C1 segment of cervical spinal cord (tissue), 14 donors: ENCODE measurements at places on chromosomes 6 and 20.
A peak's percentile ranks its signal among the peaks of the same experiment; 100 is the strongest.

GRCh38 chr6:40986364-40986763 is 52.7 kb downstream of the UNC5CL start:
- no peak for DNase-seq

DNA sequence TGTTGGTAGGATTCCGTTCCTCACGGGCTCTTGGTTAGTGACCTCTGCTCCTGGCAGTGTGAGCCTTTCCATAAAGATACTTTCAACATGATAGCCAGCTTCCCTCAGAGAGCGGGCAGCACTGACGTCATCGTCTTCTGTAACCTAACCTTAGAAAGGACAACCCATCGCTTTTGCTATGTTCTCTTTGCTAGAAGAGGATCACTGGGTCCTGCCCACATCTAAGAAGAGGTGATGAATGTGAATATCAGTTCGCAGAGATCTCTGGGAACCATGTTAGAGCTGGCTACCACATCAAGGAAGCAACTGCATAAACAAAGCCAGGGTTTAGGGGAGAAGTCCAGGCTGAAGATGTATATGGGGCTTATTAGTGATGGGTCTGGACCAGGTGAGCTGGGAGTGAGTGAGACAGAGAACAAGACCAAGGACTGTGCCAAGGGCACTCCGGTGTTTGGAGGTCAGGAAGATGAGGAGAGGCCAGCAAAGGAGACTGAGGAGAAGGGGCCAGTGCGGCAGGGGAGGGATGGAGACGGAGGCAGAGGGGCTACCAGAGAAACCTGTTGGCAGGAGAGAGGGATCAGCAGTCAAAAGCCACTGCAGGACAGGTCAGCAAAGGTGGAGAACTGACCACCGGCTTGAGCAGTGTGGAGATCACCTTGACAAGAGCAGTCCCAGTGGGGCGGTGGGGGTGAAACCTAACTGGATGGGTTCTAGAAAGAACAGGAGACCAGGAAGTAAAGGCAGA is 39.7 kb downstream of the PIM1 start:
- no peak for DNase-seq

DNA sequence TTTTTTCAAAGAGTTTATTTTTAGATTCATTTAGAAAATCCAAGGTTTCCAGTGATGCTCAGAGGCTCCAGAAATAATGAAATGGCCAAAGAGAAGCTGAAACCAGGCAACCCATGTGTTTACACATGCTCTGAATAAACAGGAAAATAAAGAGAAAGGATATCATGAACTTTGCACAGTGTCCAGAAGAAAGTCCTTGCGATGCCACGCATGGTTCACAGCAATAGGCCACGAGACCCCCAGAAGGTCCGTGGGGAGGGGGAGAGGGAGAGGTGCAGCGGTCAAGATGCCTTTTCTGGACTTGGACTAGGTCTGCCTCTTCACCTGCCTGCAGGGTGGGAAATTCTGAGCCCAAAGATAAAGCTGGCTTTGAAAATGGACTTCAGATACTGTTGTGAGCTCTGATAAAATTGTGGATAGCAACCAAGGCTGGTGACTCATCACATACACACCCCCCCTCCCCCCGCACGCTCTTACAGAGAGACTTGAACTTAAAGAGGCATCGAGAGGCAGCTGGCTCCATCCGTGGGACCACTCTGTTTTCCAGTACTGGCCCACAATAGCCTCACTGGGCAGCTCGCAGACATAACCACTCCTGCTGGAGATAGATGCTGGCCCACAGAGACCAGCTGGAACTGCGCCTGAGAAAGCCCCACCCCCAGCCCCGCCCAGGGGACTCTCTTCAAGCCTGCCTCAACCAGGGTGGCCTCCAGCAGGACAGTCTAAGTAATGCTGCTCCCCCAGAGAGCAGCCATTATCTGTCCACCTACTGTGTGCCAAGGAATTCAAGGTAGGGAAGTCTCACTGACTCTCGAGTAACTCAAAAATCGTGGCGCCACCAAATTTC is 21.2 kb upstream of the NFATC2 start:
- no peak for DNase-seq

DNA sequence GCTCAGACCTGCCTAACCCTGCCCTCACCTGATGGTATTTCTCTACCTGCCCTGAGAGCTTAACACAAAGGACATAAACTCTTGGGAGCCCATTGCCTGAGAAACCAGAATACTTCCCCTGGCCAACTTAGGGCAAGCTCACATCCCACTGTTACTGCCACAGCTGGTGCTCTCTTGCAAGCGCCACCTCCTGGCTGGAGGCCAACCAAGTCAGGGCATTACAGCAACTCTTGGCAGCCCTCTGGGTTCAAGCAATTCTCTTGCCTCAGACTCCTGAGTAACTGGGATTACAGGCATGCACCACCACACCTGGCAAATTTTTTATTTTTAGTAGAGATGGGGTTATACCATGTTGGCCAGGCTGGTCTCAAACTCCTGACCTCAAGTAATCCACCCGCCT is 70.1 kb downstream of the HECA start:
- DNase-seq: no peak

GRCh38 chr20:25296094-25297093 is 48.5 kb downstream of the PYGB start:
- DNase-seq: peak; percentile 62

DNA sequence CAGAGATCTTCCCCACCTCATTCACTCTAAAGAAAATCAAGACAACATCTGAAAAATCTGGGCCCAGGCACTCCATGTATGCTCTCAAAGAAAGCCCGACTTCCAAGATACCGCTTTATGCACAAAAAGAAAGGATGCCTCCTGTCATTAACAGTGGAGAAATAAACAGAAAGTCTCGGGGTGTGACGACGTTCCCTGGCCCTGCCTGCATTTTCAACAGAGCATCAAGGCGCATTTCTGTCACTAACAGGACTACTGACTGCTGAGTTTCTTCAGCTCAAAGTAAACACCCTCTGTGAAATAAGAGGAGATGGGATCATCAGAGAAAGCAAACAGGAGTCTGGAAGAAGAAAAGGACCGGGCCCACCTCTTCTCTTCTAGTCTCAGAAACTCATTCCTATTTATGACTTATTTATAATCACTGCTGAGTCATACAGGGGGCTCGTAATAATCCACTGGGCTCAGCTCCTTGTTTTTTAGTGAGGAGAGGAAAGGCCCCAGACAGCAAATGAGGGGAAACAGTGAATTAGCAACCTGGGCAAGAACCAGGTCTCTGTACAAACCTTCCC is 99.7 kb downstream of the ZMYND8 start:
- DNase-seq: no peak

DNA sequence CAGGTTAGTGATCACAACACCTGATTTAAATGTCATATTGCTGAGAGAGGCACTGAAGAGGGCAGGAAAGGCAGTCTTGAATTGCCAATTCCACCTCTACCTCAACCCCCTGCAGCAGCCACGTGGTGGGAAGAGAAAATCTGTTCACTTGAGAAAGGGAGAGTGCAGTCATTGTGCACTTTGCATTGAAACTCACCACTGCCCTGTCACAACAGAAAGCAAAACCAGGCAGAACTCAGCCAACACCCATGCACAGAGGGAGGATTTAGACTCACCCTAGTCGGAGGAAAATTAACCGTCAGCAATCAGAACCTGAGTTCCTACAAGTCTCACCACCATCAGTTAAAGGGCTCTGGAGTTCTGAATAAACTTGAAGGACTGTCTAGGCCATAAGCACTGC is 1040.2 kb downstream of the HACE1 start:
- DNase-seq: no peak

- no peak for DNase-seq
Observed at GRCh38 chr6:79646006-79646405, 14.9 kb downstream of the SH3BGRL2 start.

GRCh38 chr6:56953597-56954402 is 1.1 kb upstream of the BEND6 start:
- no peak for DNase-seq

DNA sequence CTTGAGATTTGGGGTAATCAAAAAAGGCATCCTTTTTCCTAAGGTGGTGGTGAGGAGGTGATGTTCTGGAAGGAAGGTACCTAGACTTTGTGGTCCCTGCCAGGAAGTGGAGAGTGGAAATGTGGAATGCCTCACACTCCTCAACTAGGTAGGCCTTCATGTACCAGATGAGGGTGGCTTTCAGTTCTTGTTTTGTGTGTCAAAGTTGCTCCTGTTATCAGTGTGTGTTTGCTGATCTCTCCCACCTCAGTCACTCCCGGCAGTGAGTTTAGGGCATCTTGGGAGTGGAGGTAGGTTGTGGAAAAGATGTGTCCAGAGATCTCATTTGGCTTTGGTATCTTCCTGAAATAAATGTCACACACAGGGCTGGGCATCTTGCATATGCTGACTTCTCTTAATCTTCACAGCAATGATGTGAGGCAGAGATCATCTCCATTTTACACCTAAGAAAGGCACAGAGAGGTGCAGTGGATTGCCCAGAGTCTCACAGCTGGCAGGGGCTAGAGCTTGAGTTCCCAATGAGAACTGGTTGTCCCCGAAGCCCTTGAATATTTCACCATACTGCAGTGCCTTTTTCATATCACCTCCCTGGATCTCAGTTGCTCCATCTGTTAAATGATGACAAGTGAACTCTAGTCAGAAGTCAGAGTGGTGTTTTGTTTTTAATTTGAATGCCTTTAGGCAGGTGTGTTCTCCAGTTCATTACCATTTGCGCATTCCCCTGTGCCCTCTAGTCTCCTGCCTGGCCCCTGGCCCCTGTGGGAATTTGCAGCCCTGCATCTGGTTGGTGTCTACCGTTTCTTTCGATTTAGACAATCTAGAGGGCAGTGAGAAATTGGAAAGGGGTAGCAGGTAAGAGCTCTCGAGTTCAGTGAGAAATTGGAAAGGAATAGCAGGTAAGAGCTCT is 2.9 kb downstream of the PKIG start:
- no peak for DNase-seq

DNA sequence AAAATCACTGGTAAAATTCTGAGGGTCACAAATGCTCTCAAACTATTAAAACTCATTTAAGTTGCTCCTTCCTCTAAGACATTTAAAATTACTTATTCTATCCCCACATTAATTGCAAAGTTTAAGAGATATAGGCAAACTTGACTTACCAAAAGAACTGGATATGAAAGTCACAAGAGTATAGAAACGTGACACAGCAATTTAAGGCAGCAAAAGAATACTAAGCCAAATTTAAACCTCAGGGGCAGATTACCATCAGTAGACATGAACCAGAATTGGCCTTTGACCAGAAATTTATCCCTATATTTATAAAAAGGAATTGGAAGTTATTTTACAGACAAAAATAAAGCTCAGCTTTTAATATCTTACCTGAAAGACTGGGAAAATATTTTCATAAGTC is 56.0 kb downstream of the MAP3K7 start:
- no peak for DNase-seq

GRCh38 chr20:37627060-37627766 is 66.6 kb upstream of the CTNNBL1 start:
- no peak for DNase-seq

- no peak for DNase-seq
Observed at GRCh38 chr6:29516108-29516507, 28.4 kb upstream of the MAS1L start.

- DNase-seq: no peak
Observed at GRCh38 chr6:27321901-27322300, 9.8 kb upstream of the POM121L2 start.

GRCh38 chr6:140202964-140203515 is 828.6 kb upstream of the CITED2 start:
- DNase-seq: no peak

GRCh38 chr6:142605922-142606485 is 304.2 kb downstream of the ADGRG6 start:
- no peak for DNase-seq

DNA sequence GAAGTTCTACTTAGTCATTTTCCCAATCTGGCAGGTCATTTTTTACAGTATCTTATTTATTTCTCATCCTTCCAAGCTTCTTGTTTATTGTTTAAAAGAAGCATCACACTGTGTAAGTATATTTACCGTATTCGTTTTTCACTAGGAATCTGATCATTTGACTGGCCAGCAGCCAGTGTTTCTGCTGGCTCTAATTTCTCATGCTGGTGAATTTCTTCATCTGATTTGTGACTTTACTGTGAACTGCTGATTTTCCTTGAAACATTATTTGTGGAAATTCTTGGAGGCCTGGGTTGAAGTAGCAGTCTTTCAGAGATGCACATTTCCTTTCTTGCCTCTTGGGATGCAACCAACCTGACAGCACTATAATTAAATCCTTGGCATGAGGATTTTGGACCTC is 65.9 kb downstream of the PREP start:
- DNase-seq: no peak

DNA sequence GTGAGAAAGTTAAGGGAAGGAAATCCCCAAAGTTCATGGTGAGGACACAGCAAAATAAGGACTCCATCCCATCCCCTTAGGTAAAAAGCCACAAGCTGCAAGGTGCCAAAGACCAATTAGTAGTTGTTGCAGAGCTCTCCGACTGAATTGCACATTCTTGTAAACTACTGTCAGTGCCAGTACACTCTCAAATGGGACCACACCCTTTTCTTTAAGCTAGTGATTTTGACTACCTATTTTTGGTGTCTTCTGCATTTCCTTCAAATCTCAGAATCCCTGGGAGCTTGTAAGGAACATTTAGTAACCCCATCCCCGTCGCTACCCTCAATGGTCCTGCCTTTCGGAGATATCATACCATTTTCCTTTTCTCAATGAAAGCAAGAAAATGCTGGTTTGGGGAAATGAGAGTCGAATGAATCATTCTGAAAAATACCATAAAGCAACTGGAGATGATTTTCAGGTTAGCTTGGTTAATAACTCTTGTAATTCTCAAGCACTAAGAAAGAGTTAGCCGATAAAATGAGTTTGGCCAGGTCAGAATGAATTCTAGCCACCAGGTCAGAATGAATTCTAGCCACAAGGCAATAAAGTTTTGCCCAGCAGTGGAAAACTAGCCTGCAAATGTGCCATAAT is 5.2 kb upstream of the HMGN3 start:
- DNase-seq: no peak

DNA sequence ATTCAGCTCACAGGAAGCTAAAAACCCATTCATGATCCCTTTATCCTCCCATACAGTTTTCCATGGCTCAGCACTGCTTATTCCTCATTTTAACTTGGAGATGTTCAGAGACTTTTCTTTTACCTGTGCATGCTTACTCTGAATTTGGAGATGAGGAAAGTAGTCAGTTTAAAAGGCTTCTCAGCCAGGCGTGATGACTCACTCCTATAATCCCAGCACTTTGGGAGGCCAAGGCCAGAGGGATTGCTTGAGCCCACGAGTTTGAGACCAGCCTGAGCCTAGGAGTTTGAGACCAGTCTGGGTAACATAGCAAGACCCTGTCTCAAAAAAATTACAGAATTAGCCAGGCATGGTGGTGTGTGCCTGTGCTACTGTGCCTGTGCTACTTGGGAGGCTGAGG is 30.3 kb upstream of the TMEM217 start:
- no peak for DNase-seq

- no peak for DNase-seq
Observed at GRCh38 chr6:35059596-35060345, 81.4 kb downstream of the TCP11 start.

- no peak for DNase-seq
Observed at GRCh38 chr6:156866220-156867015, 89.2 kb downstream of the ARID1B start.

DNA sequence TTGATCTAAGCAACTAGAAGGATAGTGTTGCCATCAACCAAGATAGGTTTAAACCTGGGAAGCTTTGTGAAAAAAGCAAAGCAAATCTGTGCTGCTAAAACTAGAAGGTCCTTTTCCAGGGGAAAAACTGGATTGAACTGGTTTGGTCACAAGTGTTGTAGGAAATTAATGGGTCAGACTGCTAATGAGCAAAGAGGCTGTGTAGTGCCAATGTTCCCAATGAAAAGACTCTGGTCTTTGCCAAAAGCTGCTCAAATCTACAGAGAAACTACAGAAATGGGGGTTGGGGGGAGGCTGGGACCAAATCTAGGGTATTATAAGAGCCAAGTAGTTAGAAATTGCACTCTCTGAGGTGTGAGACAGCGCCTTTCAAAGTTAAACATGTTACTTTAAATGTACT is 85.0 kb downstream of the PLCG1 start:
- peak; percentile 38 for DNase-seq
